ENCODE measurements at places on chromosomes 6 and 20. TPM values are rescaled to one million over a fixed set of nuclear protein-coding genes. Genes with fewer than 3 reads are reported as not detected.

CPNE5 gene
- not detected for total RNA-seq

ZNF512B gene
- total RNA-seq: 30.6 TPM

TPX2 gene
- total RNA-seq: 190 TPM

SLC22A1 gene
- total RNA-seq: 0.80 TPM

ADTRP gene
- not detected for total RNA-seq

ZNF341 gene
- 1.1 TPM for total RNA-seq

SYCP2L gene
- not detected for total RNA-seq

RIPOR3 gene
- not detected for total RNA-seq

LINC00237 gene
- not detected for total RNA-seq

RSPH9 gene
- total RNA-seq: 0.04 TPM

DNA sequence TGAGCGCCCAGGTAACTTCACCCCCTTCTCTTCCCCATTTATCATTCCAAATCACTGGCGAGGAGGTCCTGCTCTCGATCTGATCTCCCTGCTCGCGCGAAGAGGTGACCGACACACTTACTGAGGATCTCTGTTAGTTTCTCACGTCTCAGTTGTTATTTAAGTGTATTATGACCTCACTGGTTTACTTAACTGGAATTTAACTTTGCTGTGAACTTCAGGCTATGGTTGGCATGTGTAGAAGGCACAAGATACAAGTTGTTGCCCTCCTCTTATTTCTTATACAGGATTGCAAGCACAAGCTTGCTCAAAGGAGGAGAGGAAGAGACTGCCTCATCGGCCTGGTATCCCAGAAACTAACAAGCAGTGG is 1.2 kb downstream of the RNF217 start:
- DNase-seq: no peak

- DNase-seq: no peak
Observed at GRCh38 chr6:83151114-83151513, 42.0 kb downstream of the PGM3 start.

DNA sequence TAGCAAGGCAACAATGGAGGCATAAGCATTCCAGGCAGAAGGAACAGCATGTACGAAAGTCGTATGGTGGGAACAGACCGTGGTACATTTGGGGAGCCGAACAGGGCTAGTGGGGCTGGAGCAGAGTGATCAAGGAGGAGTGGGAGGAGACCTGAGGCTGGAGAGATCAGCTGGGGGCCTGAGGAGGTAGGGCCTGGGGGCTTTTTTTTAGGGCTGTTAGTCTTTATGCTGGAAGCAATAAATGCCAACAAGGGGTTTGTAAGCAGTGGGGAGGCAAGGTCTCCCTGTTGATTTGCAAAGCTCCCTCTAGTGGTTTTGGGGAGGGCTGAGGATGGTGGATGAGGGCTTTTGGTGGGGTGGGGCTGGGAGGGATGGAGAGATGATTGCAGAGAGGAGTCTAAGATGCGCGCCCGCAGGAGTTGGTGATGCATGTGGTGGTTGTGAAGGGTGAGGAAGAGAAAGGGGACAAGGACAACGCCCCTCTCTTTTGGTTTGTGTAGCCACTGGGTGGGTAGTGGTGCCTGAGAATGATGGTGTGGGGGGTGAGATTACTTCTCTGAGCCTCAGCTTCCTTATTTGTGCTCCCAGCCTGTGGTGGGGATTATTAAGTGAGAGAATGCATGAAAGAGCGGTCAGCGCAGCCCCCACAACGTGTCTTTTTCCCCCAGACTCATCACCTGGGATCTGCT is 74.1 kb upstream of the TOX2 start:
- peak; percentile 39 for DNase-seq

- peak; percentile 46 for DNase-seq
Observed at GRCh38 chr6:110509617-110510241, 33.3 kb upstream of the SLC22A16 start.

DNA sequence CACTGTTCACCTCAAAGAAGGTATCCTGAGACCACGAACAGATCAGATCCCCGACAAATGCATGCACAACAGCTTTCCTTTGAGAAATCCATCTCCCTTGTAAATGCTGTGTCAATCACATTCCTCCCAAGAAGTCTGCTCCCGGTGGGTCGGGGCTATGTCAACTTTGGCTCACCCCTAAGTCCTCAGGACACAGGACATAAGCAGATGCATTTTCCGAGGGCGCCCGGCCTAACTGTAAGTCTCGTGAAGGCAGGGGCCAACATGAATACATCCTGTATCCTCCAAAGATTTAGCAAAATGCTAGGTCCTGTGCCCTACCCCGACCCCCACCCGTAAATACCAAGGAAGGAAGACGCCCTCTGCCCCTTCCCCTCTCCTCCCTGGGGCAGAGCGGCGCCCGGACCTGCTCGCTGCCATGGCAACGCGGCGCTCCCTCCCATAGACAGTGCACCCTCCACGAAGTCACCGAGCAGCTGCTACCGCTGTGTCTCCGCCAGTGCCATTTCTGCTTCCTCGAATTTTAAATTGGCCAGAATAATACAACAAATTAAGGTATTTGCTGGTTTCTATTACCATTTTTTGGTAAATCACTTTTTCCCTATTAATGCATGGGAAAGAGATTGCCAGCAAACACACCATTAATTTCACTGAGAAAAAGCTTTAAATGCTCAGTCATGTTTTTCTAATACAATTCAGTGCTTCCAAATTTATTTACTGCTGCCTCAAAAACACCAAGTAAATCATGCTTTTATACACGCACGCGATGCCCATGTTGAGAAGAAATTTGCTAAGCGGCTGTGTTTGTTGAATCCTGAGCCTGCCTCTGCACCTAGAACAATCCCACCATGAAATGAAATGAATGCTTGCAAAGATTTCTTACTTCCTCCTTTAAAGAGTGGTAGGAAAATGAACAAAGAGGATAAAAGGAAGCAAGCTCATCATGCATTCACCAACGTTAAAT is 100.6 kb downstream of the PCSK2 start:
- DNase-seq: no peak

DNA sequence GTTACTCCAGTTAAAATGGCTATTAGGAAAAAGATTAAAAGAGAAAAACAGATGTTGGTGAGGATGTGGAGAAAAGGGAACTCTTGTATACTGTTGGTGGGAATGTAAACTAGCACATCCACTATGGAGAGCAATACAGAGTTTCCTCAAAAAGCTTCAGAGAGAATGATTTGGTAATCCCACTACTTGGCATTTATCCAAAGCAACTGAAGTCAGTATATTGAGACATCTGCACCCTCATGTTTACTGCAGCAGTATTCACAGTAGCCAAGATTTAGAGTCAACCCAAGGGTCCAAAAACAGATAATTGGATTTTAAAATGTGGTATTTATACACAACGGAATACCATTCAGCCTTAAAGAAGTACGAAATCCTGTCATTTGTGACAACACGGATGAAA is 469.5 kb downstream of the QKI start:
- DNase-seq: no peak

- peak; percentile 69 for DNase-seq
Observed at GRCh38 chr6:168093071-168093505, 14.1 kb upstream of the FRMD1 start.

DNA sequence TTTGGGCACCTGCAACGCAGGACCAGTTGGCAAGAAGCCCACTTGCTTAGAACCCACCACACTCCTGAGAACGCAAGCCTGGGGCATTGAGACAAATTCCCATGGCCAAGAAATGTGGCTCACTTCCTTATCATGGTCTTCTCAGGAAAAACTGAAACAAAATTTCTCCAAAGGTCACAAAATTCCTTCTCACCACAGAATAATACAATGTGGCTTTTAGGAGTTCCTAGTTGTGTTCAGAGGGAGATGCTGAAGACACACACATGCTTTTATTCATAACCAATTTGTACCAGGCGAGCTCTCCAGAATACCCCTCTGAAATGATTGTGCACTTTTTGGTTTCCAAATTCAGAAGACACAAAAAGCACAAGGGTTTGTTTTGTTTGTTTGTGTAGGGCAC is 31.6 kb downstream of the ADTRP start:
- DNase-seq: no peak

DNA sequence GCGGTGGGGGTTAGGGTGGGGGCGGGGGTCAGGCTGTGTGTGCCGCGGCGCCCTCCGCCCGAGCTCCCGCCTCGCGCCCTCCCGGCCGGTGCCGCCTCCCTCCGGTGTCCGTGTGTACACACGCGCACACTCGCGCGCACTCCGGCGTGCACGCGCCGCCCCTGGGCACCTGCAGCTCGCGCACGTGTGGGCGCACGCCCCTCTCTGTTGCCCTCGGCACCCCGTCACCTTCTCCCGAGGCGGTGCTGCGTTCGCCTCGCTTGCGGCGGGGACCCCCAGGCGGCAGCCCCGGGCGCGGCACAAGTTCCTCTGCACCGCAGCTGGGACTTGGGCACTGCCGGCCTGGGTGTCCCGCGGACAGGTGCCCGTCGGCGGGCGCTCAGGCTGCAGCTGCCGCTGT is 525 bp downstream of the MACROD2 start:
- no peak for DNase-seq

DNA sequence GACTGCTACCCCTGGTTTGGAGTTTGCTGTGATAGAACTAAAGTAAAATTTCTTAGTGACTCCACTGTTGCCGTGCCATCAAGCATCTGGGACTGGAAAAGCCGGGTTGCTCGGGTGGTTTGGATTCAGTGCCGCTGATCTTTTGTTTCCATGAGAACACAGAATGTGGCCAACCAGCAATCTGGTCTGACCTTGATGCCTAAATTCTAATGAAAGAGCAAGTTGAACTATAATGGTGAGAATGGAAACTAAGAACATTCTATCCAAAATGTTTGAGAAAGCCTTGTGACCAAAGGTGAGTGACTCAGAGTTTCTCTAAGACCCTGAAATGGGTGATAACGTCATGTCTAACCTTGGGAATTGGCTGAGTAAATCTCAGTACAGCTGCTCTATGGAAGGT is 9.9 kb upstream of the PI16 start:
- DNase-seq: no peak

DNA sequence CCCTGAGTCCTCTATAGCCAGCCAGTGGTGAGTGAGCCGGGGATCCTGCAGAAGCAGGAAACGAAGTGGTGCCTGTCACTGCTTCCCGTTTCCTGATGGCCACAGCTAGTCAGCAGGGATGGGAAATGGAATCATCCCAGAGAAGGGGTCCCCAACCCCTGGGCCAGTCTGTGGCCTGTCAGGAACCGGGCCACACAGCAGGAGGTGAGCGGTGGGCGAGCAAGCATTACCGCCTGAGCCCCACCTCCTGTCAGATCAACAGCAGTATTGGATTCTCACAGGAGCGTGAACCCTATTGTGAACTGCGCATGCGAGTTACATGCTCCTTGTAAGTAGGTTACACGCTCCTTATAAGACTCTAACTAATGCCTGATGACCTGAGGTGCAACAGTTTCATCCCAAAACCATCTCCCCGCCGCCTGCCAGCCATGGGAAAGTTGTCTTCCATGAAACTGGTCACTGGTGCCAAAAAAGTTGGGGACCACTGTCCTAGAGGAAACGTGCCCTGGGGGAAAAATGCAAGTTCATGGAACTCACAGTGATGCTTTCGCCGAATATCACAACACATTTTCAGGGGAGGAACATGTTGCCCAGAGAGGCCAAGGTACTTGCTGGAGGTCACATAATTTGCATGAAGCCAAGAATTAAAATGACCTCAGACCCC is 113.8 kb downstream of the JPH2 start:
- DNase-seq: no peak

- no peak for DNase-seq
Observed at GRCh38 chr6:124226396-124226795, 422.7 kb downstream of the NKAIN2 start.

DNA sequence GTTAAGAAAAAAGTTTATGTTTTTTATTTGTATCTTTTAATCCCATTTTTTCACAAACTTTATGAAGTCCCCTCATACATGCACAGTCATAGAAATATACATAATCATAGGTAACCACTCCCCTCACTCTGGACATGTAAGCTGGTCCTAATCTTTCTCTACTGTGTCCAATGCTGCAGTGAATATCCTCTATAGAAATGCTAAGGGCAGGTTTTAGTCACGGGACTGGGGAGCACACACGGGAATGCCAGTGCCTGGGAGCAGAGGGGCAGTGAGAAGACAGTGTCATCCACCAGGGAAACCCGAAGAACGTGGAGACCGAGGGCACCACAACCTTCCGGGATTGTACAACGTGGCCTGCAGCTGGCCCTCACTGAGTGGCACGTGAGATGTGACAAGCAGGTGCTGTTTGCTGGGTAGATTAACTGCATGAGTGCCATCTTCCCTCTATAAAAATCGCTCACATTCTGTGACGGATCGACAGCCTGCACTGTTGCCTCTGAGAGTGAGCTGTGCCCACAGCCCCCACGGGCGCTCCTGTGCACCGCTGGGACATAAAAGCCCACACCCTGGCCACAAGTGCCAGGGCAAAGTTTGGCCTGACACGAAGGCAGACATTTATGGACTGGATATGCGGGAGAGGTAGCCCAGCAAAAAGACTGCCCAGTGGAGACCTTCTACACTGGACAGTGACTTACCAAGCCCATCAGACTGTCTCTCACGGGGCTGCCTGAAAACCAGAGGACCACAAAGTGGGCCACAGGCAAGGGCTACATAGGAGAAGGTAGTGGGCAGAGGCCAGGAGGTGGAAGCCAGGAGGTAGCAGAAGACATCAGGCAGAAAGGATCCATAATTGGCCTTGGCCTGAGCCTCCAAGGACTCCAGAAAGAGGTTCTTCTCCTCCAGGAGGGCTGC is 63.2 kb downstream of the FGD2 start:
- DNase-seq: no peak

GRCh38 chr6:105051941-105052471 is 95.1 kb downstream of the LIN28B start:
- DNase-seq: no peak

DNA sequence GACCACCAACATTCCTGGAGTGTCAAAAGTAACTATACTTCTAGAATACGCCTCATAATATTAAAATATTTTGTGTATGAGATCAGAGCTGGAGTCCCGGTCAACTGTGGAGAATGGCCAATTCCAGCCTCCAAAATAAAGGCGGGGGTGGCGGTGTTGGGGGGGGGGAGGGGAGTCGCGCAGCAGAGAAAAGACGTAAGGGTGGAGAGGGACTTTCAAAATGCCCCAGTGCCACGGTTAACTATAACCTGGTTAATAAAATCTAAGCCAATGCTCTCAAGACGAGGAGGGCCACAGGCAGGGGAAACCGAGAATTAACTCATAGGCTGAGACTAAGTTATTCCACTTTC is 1.3 kb downstream of the NUP153 start:
- DNase-seq: peak; percentile 37

DNA sequence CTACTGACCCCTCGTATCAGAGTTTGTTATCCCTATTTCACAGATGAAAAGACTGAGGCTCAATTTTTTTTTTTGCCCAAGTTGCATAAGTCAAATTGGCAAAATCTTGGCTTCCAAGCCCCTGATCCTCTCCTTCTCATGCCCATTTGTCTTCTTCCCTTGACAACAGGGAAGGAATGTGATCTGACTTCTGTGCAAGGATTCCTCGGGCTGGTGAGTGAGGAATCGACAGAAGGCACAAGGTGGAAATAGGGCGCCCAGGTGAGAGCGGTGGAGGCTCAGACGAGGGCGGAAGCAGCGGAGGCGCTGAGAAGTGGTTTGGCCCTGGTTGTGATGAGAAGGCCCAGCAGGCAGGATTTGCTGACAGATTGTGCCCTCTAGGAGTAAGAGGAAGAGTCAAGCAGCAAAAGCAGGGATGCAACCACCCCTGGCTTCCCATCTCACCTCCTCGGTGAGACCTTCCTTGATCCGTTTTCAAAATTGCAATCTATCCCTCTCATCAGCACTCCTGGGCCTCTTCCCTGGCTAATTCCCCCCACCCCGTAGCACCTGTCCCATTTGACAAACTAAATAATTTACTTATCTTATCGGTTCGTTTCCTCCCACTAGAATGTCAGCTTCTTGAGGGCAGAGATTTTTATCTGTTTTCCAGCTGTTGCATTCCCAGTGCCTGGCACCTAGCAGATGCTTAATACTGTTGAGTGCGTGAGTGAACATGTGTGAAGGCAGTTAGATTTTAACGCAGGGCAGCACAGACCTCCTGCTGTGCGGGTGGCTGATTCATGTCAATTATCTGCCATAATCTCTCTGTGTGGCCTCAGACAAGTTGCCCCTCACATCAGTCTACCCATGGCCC is 3.7 kb upstream of the SIRPA start:
- no peak for DNase-seq

Data from HepG2 (cell line).